Stimulated activated CD4-positive, alpha-beta T cell treated with anti-CD3 and anti-CD28 coated beads, Interleukin-1b, Interleukin-23, amount 100 ng/mL, for 1 hour (primary cell): ENCODE measurements at places on chromosomes 7 and 10.

- no peak for DNase-seq
Measured at GRCh38 chr7:100685049-100685605, 8.9 kb downstream of the GIGYF1 start.

DNA sequence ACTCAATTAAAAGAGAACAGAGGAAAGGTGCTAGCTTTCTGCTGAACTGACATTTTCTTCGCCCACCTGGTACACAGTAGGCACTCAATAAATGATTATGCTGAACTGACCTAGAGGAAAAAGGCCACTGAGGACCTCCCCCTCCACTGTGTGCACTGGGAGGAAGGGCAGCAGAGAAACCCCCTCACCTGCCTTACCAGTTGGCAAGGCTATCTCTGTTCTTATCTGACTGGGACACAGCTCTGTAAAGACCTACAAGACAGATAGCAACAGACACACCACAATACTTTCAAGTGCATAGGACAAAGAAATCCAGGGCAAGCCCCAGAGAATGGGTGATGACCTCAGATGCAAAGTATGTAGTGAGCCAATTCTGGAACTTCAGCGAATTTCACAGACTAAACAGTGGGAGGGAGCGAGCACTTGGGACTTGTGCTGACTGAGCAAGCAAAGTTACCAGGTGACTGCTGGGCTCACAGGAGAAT, 30.4 kb downstream of the PDLIM1 start:
- DNase-seq, result no peak

GRCh38 chr7:7695111-7695817, 23.1 kb downstream of the RPA3 start:
- no peak for DNase-seq

DNA sequence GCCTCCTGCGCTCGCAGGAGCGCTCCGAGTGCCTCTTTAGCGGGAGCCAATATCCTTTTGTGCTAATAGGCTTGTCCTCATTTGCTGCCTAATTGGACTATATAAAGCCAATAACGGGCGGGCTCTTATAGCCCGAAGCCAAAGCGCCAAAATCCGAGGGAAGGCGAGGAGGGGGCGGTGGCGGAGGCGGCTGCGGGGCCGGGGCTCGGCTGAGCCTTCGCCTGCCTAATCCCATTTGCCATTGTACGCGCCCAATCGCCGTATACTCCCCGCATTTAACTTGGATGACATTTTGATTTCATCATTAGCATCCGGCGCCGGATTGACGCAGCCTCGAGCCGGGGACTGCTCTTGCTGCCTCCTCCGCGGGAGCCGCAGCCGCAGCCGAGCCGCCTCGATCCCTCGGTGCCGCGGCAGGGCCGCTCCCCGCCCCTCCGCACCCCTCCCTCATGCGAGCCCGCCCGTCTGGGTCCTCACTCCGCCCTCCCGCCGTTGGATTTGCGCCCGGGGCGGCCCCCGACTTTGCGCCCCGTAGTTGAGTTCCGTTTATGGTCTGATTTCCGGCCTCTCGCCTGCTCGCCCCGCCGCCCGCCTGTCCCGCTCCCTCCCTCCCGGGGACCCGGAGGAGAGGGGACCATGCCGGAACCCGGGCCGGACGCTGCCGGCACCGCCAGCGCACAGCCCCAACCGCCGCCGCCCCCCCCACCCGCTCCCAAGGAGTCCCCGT, at the start of gene HMX3:
TSS of gene HMX3 (plus strand) at position 556 of the 727 bp plus-strand sequence. CDS start at position 637, 81 bp downstream.
- DNase-seq, result no peak

- DNase-seq, result no peak
Measured at GRCh38 chr7:137990251-137990941, 11.5 kb downstream of the CREB3L2 start.

DNA sequence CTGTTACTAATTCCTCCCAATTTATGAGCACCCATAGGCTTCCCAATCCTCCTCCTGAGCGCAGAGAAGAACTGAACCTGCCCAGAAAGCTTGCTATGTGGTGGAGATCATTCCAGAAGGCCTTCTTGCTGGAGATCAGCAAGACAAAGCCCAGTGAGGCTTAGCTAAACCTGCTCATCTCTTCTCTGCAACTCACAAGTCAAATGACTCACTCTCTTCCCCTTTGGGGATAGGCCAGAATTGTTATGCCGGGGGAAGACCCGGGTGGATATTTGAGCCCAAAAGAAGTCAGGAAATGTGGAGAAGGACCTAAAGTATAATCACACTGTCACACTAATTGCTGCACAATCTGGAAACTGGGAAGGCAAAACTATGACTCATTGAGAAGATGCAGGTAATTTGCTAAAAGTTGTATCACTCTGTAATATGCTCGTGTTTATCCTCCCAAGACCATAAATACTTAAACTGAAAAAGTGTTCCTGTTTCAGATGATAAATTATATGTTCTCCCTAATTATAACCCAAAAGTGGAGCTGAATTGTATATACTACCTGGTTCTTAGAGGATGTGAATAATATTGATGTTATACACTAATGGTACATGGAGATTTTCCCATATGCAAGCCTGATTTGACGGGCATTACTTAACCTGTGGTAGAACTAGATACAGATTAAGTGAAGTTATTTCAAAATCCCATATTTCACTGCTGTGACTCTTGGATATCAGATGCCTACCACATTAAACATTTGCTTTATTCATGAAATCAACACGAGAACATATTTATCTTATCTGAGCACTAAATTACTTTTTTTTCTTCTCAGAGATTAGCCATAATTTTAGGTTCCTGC, 6.4 kb downstream of the NEBL start:
- DNase-seq, result no peak

DNA sequence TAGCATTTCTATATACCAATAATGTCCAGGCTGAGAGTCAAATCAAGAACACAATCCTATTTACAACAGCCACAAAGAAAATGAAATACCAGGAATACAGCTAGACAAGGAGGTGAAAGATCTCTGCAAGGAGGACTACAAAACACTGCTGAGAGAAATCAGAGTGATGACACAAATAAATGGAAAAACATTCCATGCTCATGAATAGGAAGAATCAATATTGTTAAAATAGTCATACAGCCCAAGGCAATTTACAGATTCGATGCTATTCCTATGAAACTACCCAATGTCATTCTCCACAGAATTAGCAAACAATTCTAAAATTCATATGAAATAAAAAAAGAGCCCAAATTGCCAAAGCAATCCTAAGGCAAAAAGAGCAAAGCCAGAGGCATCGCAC, 116.8 kb upstream of the ZNF32 start:
- DNase-seq, result no peak

DNA sequence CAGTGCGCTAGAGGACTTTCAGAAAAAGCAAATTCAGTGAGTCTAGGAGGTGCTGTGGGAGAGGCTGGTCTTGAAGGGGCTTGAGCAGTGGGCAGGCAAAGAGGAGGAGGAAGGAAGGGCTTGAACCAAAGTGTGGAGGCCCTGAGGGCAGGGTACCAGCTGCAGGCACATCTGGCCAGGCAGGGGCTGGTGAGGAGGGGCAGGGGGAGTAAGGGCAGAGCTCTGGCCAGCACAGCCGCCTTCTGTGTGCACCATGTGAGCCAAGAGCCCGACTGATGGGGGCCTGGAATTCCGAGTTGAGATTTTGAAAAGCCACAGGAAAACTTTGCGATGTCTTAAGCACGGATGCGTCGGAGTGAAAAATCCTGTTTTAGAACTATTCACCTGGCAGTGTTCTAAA, 74.5 kb downstream of the PRPF18 start:
- no peak for DNase-seq

GRCh38 chr7:155874010-155874409, 61.7 kb upstream of the SHH start:
- no peak for DNase-seq

DNA sequence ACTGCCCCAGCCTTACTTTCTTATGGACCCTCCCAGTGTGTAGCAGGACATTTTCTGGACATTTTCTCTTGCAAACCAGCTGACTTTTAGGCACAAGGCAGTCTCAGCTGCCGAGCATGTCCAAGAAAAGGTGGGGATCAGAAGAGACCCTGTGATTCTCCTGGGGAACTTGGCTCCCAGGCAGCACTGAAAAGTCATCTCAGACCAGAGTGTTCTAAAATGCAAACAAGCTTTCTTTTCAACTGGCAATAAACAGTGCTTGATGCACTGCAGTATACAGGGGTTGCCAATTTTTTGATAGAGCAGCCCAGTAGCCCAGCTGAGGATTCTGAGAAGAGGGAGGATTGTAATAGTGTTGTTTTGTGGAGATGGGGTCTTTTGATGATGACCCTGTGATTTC, 168.0 kb upstream of the PHYHIPL start:
- DNase-seq, result no peak
